Globus pallidus (tissue), 1 donor: ENCODE measurements at places on chromosomes 2 and 18.

DNA sequence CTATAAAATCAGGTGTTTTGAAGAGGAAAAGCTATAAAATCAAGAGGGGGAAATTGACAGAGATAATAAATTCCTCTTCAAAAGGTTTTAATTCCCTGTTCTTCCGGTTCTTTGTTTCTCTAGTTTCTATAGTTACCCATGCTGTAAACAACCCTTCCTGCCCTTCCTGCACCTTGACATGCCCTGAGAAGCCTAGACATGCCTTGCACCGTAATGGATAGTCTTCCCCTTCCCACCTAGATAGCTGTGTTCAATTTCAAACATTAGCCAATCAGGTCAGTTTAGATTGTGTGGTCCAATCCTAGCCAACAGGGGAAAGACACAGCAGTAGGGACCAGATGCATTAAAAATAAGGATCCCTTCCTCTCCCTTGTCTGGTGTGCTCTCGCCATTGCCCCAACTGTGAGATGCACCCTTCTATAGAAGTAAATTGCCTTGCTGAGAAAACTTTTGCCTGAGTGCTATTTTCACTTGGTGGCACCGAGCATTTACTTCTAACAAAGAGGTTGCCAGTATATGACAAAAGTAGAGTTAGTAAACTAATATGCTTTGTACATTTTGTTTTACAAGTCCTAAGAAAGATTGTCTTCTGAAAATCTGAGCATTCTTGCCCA lies 27.1 kb downstream of the SULT1C4 start:
- no peak for DNase-seq

- no peak for DNase-seq
These were observed 4.3 kb upstream of the GPR45 start for GRCh38 chr2:105237045-105237765.

GRCh38 chr18:41458376-41458775 lies 496.7 kb upstream of the PIK3C3 start:
- no peak for DNase-seq

GRCh38 chr2:229223107-229223506 lies 48.0 kb downstream of the PID1 start:
- DNase-seq = no peak

DNA sequence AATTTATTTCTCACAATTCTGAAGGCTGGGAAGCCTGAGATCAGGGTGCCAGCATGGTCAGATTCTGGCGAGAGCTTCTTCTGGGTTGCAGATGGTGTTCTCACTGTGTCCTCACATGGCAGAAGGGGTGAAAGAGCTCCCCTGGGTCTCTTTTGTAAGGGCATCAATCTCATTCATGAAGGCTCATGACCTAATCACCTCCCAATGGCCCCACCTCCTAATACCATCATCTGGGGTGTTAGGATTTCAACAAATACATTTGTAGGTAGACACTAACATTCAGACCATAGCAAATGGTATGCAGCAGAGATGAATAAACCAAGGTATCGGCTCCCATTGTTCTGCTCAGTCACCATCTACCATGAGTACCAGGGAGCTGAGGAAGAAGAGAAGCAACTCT lies 32.7 kb downstream of the YPEL5 start:
- DNase-seq = no peak

GRCh38 chr18:45567123-45567522 lies 48.2 kb upstream of the SLC14A2 start:
- no peak for DNase-seq

GRCh38 chr2:178761759-178762371 lies 45.4 kb downstream of the TTN start:
- peak; percentile 10 for DNase-seq

- DNase-seq = no peak
These were observed 39.4 kb upstream of the SP5 start for GRCh38 chr2:170675701-170676100.

GRCh38 chr2:83055376-83056010 lies 1403.6 kb downstream of the SUCLG1 start:
- DNase-seq = no peak

DNA sequence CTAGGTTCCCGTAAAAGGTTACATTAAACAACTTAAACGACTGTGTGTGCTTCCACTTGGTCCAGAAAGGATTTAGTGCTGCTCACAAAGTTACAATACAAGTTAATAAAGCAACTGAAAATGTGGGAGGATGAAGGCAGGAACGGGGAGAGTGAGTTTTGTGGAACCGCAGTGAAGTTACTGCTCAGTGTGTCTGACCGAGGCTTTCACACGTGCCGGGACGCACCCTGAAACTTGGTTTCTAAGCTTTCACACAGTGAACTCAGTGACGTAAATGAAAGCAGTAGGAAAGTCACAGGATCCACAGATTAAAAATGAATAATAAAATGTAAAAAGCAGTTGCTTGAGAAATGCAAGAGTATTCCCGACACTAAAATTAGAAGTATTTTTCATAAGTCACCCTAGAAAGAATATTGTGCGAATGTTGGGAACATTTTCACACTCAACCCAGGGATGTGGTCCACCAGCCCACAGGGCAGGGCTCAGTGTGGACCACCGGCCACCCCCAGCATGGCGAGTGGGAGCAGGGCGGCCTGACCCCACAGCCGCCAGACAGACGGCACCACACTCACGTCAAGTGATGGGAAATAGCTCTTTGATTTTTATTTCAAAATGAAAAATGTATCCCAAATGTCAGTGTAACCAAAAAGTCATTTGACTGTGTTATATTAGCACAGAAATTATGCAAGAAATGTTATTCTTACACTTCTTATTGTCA lies 32.6 kb upstream of the CHMP1B start:
- DNase-seq = no peak

- DNase-seq = peak; percentile 90
These were observed 59.4 kb downstream of the STEAP3 start for GRCh38 chr2:119282996-119283511.
